ENCODE measurements at places on chromosomes 7 and 10.

- DNase-seq = no peak
Observed at GRCh38 chr7:97430006-97430405, 301.9 kb upstream of the TAC1 start.

DNA sequence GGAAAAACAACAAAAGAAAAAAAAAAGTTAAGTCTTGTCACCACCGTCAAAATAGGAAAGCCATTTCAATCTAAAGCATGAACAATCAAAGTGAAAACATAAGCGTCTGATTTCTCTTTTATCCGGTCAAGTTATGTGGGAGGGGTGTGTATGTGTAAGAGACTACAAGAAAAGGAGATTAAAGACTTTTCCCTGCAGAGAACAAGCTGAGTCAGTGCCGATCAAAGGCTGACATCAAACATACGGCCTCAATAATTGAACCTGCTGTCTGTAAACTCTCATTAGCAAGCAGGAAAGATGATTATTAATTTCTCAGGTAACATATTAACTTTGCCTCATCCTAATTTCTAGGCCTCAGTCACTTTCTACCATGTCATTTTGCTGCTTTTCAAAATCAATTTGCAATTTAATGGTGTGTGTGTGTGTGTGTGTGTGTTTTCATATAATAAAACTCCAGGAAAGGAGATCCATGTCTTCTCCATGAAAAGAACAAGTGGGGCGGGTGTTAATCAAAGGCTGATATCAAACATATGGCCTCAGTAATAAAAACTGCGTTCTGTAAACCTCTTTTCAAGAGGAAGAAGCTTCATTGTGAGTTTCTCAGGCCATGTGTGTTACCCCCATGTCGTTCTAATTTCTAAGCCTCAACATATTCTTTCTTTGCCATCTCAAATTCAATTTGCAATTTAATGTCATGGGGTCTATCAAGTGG is 649.1 kb upstream of the SORCS1 start:
- DNase-seq = no peak

DNA sequence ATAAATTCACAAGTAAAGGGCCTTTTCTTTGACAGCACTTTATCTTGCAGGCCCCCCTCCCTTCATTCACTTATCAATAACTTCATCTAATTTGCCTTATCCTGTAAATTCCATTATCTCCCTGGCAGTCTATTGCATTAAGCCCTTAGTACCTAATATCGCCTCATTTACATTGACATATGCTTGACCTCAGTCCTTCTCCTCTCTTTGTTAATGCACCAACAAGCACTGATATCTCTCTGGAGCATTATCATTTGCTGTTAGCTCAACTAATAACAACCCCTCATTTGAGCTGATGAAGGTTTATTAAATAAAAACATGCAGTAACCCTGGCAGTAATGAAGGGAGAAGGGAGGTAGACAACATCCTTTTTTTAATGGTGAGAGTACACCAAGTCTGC is 46.8 kb downstream of the EXOC4 start:
- DNase-seq = no peak

- DNase-seq = no peak
Observed at GRCh38 chr10:102113956-102114857, 6.0 kb downstream of the LDB1 start.

DNA sequence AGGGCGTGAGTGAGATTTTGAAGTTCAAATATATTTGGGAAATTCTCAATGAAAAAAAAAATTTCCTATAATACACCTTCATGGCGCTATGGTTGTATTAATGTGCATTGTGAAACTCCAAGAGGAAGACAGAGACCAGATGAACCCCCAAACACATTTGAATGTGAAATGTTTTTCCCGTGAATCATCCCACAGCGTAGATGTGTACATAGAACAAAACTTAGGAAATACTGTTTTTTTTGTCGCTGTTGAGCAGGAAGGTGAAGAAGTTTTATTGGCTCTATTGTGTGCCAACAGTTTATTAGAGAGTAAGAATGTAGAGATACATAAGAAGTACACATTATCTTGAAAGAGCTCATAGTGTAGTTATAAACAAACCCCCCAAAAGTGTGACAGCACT is 134.0 kb downstream of the KCND2 start:
- DNase-seq = no peak

DNA sequence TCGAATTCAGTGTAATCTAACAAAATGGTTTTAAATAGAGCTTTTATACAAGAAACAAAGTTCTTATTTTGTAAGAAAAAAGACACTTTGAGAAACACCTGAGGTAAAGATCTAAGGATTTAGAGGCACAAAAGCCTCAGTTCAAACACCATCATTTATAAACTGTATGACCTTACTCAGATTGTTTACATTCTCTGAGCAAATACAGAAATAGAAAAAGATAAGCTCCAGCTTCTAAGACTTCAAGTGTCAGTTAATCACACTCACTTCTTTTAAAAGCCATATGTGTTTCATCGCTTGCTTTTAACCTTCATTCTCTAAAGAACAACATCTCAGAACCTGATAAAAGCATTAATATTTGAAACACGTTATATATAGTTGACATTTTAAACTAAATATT is 27.9 kb downstream of the CADPS2 start:
- no peak for DNase-seq

- no peak for DNase-seq
Observed at GRCh38 chr10:43901302-43901701, 252.6 kb upstream of the ZNF32 start.

GRCh38 chr7:99563650-99564049 is 5.2 kb downstream of the ZNF655 start:
- DNase-seq = no peak

DNA sequence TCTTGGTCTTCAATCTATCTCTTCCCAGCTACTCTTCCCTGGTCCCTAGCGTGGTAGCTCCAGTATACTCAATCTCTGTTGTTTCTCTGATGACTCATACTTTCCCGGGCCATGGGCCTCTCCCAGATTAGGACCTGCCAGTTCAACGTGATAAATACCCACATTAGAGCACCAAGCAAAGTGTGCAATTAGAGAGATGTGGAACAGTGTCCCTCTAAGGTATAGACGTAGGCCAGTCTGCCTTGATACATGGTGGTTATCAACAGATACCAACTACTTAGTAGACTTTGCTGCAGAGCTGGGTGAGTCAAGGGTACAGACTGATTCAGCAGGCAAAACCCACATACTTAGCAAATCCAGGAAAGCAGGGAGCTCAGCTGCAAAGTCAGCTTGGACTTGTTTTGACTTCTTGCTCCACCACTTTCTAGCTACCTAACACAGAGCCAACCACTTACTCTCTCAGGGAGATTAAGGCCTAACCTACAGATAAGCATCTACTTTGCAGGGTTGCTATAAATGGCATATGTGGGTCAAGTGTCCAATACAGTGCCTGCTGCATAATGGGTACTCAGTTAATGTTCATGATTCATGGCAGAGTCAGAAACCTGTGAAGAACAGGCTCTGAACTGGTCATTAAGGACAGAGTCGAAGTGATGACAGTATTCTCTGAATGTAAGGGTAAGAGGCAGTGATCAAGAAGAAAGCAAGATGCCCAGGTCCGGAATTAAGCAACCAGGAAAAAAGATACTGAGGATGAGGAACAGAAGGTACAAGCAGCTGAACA is 176.1 kb downstream of the CHN2 start:
- DNase-seq = no peak

GRCh38 chr10:6221971-6222751 is 19.4 kb downstream of the PFKFB3 start:
- no peak for DNase-seq

GRCh38 chr7:42753367-42753766 is 158.5 kb downstream of the C7orf25 start:
- no peak for DNase-seq

- DNase-seq = peak; percentile 87
Observed at GRCh38 chr10:44959247-44960087, at the start of gene RASSF4. TSS of gene RASSF4 (plus strand) at chr10:44959802. CDS start at chr10:44970203, 10,401 bp downstream.

DNA sequence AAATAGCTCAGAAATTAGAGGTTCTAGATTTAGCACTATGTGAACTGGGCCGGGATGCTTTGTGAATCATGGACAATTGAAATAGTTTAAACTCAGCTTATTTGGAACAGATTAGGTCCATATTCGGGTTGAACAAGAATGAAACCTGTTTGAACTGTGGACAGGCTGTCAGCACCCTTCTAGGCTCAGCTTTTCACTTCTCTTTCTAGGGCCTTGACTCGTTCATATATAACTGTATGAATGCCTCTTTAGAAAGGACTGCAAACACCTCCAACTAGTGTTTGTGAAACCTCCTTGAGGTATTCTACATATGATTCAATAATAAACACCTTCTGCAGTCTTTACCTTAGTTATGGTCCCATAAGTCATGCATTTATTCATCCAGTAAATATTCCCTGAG is 115.6 kb downstream of the REEP3 start:
- no peak for DNase-seq

GRCh38 chr10:46017733-46018132 is 12.7 kb downstream of the NCOA4 start:
- DNase-seq = no peak

DNA sequence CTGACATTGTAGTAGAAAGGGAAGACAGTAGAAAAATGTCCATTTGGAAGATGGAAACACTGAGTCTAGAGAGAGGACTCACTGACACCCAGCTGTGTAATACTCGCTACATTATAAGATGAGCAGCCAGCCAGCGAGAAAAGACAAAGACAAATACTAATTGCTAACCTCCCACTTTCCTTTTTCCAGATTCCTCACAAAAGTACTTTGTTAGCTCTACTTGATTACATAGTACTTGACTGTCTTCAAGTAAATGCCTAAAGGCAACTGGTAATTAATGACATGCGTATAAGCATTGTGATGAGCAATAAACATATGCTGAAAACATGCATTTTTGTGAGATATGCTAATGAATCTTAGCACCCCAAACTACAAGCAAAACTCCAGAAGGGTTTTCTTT is 363.1 kb downstream of the GPAM start:
- no peak for DNase-seq

GRCh38 chr10:14481752-14482151 is 151.0 kb upstream of the FRMD4A start:
- no peak for DNase-seq

GRCh38 chr7:30465811-30466180 is 12.8 kb downstream of the NOD1 start:
- no peak for DNase-seq

DNA sequence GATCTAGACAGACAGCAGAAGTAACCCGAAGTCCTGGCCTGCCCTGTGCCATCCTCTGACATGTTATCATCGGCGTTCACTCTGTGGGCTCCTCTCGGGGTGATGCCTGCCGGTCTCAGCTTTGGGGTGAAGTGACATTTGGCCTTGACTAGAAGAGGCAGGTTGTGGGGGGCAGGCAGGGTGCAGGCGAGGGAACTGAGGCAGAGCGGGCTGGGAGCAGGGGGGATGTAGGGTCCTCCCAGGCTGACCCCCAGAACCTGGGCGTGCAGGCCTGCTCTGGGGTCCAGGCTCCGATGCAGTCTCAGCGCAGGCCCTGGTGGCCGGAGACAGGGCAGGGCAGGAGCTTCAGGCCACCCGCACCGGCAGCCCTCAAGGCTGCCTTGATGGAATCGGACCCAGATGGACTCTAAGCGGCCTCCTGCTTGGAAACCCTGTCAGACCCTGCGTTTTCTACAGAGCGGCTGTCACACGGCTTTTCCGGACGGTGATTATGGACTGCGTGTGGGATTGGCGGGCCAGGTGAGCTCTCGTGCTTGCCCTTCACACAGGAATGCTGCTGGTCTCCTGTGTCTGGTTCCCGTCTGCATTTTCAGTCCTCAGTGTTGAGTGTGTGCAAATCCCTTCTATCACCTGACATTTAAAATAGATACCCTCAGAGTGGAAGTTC is 842 bp upstream of the JAKMIP3 start:
- DNase-seq = no peak
